Stimulated activated CD4-positive, alpha-beta T cell treated with anti-CD3 and anti-CD28 coated beads, TNF-alpha, amount 100 ng/mL, for 1 hour (primary cell): ENCODE measurements at places on chromosomes 2 and 18.

DNA sequence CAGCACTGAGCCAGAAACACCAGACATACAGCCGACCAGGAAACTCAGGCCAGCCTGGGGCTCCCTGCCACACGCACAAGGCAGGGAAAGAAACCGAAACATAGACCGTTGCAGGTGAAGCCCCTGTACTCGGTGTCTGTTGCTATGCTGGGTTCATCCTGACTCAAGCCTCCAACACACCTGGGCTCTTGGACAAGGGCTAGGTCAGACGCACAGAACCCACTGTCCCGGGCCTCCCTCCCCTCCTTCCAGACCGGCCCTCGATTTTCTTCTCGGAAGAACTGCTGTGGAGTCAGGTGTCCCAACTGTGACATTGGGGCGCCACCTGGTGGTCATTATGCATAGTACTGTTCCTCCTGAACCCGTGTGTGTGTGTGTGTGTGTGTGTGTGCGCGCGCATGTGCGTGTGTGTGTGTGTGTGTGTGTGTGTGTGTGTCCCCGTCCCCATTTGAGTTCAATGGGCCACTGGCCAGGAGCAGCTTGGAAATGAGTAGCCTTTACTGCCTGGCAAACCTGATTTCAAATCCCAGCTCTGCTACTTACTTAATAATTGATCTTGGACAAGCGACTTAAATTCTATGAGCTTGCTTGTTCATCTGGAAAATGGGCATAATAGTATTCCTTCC, 55.4 kb upstream of the GLI2 start:
- peak; percentile 58 for DNase-seq

- no peak for DNase-seq
Measured at GRCh38 chr2:1234731-1235308, 178.4 kb upstream of the TPO start.

DNA sequence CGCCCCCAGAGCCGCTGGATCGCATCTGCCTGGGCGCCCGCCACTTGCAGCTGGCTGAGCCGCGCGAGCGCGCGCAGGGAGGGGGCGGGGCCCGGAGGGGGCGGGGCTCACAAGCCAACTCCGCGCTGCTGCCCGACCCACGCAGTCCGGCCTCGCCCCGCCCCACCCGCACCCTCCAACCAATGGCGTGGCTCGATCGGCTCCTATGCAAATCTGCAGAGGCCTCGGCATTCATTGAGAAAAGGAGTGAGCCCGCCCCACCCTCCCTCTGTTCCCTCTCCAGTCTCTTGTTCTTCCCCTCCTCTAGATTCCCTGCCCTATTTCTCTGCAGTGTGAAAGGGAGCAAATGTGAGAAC, at the start of gene ALK:
Gene ALK (minus strand): TSS at position 27 of the 356 bp plus-strand sequence. CDS start 927 bp downstream, outside the sequence.
- DNase-seq: no peak

DNA sequence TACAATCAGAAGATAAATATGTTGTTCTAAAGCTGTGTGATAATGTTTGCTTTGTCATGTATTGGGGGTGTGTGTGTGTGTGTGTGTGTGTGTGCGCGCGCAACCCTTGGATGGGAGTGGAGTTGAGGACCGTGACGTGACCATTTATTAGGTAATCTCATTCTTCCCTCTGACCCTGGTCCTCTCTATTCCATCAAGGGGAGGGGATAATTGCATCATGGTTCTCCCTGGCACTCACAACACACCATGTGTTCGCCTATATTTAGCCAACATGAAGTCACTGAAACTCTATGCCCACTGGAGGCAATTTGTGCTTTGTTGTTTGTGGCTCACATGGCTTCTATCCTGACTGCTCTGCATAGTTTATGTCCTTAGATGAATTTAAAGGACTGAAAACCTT, 79.8 kb upstream of the LRPPRC start:
- no peak for DNase-seq

DNA sequence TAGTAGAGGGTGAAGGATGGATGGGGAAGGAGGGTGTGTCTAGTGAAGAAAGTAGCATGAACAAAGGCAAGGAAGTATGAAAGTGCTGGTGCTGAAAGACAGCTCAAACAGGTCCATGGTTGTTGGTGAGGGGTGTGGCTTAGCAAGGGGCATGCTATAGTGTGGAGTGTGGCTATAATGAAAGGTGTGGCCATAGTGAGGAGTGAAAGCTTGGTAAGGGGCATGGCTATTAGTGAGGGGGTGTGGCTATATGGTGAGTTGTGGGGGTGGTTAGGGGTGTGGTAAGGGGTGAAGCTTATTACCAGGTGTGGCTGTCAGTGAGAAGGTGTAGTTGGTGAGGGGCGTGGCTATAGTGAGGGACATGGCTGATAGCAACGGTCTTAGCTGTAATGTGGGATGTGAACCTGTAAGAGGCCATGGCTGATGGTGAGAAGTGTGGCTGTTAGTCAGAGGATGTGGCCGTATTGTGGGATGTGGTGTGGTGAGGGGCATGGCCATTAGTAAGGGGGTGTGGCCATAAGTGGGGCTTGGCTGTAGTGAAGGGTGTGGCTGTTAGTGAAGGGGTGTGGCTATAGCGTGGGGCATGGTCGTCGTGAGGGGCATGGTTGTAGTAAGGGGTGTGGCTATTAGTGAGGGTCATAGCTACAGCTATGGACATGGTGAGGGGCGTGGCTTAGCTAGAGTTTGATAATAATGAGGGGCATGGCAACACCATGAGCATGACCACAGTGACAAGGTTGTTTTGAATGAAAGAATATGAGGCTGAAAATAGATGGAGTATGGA, 549.6 kb downstream of the FBXO15 start:
- DNase-seq: no peak

- DNase-seq: no peak
Measured at GRCh38 chr2:128664499-128664971, 345.9 kb upstream of the HS6ST1 start.

GRCh38 chr2:177394594-177394973, 2.0 kb downstream of the AGPS start:
- no peak for DNase-seq
